ENCODE measurements at places on chromosomes 16 and 17.

GRCh38 chr17:14748036-14748710 lies 447.3 kb downstream of the HS3ST3B1 start:
- no peaks in the 10 kb centered on the region for H3K27me3 ChIP-seq
- H3K4me1 ChIP-seq = no peaks in the 10 kb centered on the region
- no peak overlapping the region for H3K27ac ChIP-seq
- H3K36me3 ChIP-seq = no peaks in the 10 kb centered on the region

DNA sequence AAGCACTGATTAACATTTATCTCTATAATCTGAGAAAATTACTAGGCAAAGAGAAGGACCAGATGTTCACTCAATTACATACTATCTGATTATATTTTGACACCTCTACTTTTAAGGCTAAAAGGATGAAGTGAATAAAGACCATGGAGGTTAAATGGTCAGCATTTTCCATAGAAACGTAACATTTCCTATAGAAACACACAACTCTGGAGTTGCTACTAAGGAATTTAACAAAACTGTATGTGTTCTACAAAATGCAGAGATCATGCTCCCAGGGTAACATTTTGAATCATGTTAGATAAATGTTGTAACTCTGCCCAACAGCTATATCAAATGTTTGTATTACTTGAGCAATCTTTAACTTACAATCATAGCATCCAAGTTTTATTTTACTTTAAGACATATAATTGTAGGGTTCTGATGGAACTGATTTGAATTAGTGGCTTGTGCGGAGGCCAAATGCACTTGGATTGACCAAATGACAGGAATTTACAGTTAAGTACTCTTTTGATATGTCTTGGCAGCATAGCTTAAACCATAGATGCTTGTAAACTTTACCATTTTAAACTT lies 97.7 kb downstream of the RPGRIP1L start:
- no peak overlapping the region for H3K27ac ChIP-seq
- no peak overlapping the region for H3K4me3 ChIP-seq
- no peaks in the 10 kb centered on the region for H3K4me1 ChIP-seq

DNA sequence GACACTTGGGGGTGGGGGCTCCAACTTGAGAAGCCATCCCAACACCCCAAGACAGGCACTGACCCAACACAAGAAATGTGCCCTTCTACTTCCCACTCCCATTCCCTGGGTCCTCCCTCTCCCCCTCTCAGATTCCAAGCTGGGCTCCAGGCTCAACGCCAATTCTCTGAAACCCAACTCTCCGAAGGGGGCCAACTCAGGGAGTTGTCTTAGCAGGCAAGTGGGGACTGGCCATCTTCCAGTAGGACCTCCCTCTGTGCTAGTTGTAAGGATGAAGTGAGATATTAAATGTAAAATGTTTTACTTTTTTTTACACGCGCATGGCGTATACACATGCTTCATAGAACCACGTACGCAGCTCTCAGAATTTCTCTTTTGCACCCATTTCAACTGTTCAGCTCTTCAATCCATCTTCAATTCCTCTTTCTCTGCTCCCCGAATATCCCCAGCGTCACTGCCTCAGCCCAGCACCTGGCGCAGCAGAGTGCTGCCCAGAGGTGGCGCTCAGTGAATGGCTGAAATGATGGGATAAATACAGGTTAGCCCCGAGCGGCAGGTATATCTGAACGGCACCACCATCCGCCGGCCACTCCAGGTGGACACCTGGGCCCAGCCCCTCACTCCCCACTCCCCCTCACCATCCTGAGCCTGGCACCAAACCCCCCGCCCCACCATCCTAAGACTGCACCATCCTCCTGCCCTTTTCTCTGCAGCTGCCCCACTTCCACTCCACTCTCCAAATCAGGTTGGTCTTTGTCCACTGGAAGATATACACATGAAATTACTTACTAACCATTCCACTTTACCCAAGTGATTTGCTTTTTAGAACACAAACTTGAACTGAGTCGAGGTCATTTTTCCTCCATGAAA lies 43.9 kb upstream of the TNRC6C start:
- H3K4me1 ChIP-seq = peaks cover 9% of the 10 kb centered on the region
- no peak overlapping the region for H3K27ac ChIP-seq
- no peak for DNase-seq
- no peak overlapping the region for H3K4me3 ChIP-seq

DNA sequence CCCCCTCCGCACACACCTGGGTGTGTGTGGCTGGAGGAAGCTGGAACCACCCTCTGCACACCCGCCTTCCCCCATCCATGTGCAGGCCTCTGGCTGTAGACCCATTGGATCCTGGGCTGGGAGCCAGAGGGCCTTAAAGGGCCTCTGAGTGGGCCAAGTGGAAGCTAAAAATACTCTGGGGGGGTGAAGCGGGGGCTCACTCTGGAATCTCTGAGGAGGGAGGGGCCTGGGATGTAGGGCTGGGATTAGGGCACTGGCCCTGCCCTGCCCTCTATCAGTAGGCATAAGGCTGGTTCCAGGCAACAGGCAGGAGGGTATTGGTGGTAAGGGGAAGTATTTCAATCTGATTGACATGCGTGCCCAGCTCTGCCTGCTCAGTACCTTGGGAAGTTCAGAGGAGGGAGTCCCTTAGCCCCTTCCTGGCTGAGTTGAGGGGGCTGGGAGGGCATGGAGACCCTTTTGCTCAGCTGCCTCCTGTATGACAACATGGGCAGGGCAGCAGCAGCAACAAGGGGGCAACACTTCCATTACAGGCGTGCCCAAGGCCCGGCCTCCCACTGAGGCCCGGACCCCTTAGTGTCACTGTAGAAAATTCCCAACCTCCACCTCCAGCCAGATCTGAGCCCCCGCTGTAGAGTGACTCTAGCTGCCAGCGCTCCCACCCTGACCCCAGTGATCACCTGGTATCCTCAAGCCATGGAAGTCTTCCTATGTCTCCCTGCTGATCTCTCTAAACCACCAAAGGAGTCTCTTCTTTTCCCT lies 5.2 kb downstream of the ITGA3 start:
- H3K4me1 ChIP-seq = peaks cover 90% of the 10 kb centered on the region
- H3K36me3 ChIP-seq = no peaks in the 10 kb centered on the region
- no peak overlapping the region for H3K4me3 ChIP-seq
- no peaks in the 10 kb centered on the region for H3K27me3 ChIP-seq
- no peak for DNase-seq

DNA sequence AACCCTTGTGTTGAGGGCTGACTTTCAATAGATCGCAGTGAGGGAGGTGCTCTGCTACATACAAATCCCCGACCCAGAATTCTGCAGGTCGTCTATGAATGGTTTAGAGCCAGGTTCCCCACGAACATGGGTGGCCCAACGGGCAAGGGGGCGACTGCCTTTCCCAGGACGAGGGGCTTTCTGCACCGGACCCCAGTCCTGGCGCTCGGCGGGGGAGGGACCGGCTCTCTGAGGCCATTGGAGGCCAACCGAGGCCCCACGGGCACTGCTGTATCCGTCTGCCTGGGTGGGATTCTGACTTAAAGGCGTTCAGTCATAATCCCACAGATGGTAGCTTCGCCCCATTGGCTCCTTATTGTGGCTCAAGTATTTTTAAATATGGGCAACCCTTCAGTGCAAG lies 21.2 kb downstream of the SEC14L1 start:
- no peak for DNase-seq
- peaks cover 1% of the 10 kb centered on the region for H3K36me3 ChIP-seq
- H3K27ac ChIP-seq = peak overlapping the region; percentile 49
- H3K4me3 ChIP-seq = no peak overlapping the region

DNA sequence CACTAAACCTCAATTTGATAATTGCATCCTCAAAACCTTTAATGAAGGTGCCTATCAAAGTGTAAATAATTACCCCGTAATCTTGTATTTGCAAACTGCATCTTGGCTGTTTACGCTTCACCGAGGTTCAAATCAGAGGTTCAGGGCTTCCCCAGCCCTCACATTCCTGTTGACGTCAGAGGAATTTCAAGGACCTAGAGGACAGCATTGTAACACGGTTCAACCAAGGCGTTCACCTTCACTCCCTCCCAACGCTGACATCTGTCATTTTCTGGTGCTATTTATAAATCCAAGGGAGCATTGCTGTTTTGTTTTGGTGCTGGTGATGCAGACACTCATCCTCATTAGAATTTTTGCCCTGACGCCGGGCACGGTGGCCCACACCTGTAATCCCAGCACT lies 691.6 kb upstream of the RBFOX1 start:
- no peaks in the 10 kb centered on the region for H3K4me1 ChIP-seq
- H3K27me3 ChIP-seq = no peaks in the 10 kb centered on the region
- no peaks in the 10 kb centered on the region for H3K36me3 ChIP-seq
- H3K27ac ChIP-seq = no peak overlapping the region

All from esophagus muscularis mucosa (tissue), 4 donors.